NCI-H1930 (cell line): ENCODE measurements at places on chromosomes 1 and 21.

DNA sequence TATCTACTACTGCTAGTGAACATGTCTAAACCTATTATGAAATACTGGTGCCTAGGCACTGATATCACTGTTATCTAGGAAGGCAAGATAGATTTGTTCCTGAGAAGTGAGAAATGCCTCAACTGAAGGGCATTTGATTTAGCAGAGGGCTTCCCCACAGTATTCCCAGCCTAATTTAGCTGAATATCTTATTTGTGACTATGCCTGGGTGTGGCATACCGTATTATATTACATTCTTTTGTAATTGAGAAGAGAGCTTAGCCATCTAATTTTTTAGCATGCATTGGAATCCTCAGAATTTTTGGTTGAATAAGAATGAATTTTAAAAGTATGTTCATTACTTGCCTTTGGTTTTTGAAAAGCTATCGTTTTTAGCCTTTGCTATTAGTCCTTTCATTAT, 99.1 kb downstream of the ZP4 start:
- DNase-seq = no peak

DNA sequence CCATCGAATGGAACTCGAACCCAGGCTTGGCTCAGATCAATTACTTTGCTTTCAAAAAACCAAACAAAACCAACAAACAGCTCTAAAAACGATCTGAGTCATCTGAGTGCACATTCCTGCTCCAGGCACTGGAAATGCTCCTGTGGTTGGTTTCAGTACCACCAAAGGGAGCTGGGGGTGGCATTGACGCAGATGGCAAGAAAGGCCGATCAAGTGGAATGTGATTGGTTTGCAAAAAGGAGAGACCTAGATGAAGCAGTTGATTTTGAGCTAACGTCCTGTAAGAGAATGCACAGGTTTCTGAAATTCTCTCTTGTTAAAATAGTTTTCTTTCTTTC, 39.5 kb downstream of the PIK3CD start:
- no peak for DNase-seq

DNA sequence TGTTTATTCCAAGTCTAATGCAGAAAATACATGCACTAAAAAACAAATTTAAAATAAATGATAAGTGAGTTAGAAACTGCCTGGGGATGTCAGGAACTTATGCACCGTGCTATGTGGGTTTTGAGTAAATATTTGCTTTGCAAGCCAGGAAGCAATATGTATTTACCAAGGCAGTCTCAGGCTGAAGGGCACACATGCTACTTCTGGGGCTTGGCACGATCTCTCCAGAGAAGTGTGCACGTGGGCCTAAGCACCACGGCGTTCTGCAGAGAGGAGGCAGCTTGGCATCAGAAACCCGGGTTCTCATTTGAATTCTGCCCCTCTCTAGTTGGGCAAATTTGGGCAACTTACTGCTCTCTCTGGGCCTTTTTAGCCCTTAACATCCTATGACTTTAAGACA, 72.6 kb upstream of the ROR1 start:
- DNase-seq = no peak

DNA sequence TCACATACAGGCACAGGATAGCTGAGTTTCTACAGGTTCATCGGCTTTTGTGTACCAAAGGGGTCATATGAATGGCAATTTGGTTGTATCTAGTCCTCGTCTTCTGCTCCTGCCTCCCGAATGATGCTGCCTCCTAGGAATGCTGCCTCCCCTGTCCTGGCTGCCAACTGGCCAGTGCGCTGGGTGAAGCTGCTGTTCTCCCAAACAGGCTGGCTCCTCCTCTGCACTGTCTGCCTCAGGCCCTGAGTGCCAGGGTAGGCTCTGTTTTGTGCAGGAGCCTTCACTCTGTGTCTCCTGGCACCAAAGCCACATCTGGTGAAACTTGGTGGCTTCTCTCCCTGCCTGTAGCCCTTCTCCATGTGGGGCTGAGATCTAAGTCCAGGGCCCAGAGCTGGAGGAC, 60.3 kb downstream of the RHOU start:
- no peak for DNase-seq

GRCh38 chr1:5647234-5647633, 345.0 kb downstream of the NPHP4 start:
- DNase-seq = no peak

DNA sequence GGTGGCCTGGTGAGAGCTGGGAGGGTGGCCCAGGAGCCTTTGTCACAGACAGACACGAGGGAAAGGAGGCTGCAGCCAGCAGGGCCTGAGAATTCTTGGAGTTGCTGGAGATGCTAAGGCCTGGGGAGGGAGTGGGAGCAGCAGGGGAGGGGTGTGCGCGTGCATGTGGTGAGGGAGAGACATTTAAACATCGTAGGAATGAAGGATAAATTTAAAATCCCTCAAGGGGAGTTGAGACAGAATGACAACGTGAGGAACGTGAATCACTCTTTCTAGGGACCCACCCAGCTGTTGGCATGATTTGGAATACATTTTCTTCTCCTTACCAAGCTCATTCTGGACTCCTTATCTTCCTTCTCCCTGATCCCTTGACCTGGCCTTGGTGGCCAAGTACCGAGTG, 73.3 kb upstream of the CACNA1E start:
- no peak for DNase-seq

DNA sequence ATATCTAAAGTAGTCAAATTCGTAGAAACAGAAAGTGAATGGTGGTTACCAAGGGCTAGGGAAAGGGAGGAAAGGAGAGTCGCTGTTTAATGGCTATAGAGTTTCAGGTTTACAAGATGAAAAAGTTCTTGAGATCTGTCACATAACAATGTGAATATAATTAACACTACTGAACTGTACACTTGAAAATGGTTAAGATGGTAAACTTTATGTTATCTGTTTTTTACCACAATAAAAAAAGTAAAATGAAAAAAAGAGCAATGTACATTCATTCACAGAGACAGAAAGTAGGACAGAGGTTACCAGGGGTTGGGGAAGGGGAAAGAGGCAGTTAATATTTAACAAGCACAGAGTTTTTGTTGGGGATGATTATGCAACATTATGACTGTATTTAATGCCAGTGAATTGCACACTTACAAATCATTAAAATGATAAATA, 53.3 kb upstream of the SEC16B start:
- no peak for DNase-seq

DNA sequence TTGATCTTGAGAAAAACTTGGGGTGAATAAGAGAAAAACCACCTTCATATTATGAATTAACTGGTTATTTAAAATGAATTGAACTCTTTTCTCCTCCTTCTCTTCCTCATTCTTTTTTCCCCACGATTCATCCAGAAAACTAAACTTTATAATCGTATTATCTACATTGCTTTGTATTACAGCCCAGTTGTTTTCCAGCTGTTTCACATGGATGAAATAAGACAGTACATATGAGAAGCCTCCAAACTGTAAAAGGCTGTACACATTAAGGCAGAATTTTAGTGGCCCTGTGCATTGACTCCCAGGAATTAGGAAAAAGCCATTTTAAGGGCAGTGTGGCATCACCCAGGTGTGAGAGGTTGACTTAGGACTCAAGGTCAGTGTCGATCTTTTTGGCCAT, 80.3 kb upstream of the PGBD5 start:
- DNase-seq = no peak

DNA sequence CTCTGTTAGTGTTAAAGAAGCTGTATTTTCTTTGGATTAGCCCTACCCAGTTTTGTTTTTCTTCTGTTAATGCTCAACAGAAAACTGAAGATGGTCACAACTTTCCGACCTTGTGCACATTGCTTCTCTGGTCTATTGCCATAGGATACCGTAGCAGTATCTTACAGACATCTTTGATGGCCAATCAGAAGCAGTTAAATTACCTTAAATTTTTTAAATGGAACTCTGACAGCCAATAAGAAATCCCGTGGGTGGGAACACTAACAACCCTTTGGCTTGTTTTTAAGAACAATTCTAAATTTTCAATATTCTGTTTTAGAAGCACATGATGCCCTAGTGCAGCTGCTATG, 17.2 kb downstream of the NFYC start:
- DNase-seq = no peak

- DNase-seq = peak; percentile 21
Observed at GRCh38 chr1:6889875-6890480, 104.7 kb downstream of the CAMTA1 start.

DNA sequence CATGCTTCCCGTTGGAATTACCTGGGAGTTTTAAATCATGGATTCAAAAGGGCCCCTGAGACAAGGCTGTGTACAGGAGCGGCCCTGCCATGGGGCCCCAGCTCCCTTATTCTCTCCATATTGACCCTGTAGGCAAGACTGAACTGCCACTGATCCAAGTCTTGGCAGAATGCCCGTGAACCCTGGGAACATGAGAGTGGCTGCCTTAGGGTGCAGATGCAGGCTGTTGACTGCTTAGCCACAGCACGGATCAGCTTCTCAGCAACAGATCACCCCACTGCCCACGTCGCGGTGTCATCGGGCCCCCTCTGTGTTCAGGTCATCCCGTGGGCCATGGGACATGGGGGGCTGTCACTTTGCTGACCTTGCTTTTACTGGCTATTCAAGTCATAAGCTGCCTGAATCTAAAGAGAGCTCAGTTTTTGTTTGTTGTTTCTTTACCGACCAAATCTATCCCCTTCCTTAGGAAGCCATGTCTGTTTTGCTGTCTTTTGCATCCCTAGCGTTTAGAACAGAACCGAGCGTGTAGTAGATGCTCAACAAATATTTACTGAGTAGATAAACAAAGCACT, 83.4 kb downstream of the MATN1 start:
- DNase-seq = no peak

DNA sequence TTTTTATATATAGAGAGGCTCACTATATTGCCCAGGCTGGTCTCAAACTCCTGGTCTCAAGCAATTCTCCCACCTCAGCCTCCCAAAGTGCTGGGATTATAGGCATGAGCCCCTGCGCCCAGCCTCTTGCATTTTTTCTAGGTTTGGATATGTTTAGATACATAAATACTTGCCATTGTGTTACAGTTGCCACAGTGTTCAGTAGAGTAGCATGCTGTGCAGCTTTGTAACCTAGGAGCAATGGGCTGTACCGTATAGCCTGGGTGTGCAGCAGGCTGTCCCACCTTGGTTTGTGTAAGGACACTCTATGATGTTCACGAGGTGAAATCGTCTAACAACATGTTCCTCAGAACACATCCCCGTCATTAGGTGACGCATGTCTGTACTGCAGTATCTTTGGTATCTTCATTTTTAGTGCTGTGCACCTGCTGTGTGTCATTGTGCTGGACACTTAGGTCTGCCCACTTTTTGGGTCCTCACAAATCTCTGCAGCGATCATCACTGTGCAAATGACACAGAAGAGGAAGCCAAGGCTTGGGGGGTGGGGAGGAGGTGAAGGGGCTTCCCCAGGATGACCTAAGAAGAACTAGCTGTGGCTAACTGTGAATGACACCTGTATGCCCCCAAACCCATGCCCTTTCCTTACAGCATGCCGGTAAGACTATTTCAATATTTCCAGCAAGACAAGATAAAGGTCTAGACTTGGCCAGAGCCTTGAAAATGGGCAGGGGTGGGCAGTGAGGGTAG, 44.5 kb downstream of the SDC3 start:
- no peak for DNase-seq

DNA sequence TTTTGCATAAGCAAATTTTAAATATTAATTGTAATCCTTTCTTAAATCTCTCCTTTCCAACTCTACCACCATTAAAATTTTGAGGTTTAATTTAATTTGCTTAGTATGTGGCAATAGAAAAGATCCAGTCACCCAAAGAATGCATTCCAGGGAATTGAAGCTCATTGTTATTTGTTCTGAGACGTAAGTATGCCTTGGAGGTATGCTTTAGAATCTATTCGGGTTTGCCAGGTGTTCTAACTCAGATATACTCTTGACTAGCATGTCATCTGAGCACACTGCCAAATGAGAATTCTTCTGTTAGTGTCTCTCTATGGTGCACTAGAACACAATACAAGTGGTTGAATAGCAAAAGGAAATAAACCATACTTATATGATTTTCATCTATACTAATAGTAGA, 813.6 kb upstream of the ADGRL2 start:
- DNase-seq = no peak

GRCh38 chr21:32329776-32330175, 31.1 kb downstream of the MRAP start:
- DNase-seq = no peak

GRCh38 chr1:218383681-218384080, 38.5 kb downstream of the TGFB2 start:
- DNase-seq = no peak

DNA sequence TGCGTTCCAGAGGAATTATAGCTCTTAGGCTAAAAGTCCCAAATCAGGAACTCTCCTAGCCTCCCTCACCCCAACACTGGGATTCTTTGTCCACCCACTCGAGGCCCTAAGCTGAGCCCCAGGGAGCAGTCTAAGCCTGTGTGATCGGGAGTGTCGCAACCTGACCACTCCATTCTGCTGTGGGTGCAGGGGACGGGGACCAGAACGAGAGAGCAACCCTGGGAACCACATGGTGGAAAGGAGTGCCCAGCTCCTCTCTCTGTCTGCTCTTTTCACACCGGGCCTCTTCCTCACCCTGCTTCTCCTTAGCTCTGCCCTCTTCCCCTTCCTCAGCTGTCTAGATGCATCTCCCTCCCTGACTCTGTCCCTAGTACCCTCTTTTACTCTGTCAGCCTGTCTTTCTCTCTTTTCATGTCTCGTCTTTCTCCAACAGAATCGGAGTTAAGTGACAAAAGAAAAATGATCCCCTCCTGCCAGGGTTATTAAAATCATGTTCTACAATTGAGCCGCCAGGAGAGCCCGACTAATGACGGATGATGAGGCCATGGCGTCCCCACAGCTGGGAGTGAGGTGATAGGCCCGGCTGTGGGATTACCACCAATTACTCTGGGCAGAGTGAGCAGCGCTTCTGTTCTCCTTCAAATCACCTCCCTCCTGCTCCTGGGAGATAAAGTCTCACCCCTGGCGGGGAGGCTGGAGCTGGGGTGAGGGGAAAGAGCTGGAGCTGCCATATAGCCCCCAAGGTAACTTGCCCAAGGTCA, 34.5 kb upstream of the CSF3R start:
- DNase-seq = no peak

GRCh38 chr21:33296156-33296555, 28.6 kb upstream of the IFNAR1 start:
- DNase-seq = no peak

- no peak for DNase-seq
Observed at GRCh38 chr1:160865337-160865736, 2.6 kb upstream of the CD244 start.

- no peak for DNase-seq
Observed at GRCh38 chr1:29650041-29650400, 413.7 kb downstream of the PTPRU start.

GRCh38 chr1:154145986-154146385, 8.9 kb downstream of the NUP210L start:
- no peak for DNase-seq
